ENCODE measurements at places on chromosomes 4 and X.

GRCh38 chrX:17374619-17375366 lies at the start of gene NHS:
Gene NHS, plus strand, starts transcription at chrX:17375200. Its CDS starts 558 bp downstream, at chrX:17375758.
- peak; percentile 57 for DNase-seq

DNA sequence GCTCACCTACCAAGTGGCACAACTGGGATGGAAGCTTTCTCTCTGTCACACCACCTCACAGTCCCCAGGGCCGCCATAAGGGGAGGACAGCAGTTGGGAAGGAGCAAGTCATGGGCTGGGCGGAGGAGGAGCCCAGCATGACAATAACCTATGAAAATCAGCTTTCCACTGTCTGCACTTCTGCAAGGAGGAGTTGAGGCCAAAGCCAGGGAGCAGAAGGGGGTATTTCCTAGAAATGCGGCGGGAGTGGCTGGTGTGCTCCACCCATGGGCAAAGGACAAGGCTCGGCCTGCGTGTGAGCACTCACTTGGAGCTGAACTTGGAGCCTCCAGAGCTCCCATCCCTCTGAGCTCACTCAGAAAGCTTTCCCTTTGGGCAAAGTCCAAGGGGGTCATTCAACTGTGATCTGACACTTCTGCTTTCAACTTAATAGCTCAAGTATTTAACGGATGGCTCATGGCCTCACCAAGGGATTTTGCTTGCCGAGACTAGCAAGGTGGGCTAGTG lies 18.5 kb downstream of the APLN start:
- DNase-seq: no peak

GRCh38 chrX:118254611-118255010 lies 91.3 kb upstream of the WDR44 start:
- DNase-seq: peak; percentile 45

DNA sequence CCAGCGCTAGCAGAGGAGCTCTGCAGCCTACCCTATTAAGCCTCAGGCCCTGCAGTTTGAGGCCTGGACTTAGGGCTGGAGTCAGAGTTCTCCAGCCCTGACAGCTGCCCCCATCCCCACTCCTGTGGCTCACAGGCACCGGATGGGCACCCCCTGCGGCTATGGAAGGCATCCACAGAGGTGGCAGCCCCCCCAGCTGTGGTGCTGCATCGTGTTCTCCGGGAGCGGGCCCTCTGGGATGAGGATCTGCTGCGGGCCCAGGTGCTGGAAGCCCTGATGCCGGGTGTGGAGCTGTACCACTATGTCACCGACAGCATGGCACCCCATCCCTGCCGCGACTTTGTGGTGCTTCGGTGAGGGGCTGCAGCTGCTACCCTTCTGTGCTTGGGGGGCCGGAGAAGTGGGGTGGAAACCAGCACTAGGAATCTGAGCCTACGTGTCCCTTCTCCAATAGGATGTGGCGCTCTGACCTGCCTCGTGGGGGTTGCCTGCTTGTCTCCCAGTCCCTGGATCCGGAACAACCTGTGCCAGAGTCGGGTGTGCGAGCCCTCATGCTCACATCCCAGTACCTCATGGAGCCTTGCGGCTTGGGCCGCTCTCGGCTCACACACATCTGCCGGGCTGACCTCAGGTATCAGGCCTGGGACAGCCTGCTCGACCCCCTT lies 76.2 kb downstream of the STARD8 start:
- DNase-seq: no peak

- no peak for DNase-seq
These were observed 121.9 kb upstream of the SMIM10 start for GRCh38 chrX:134868771-134869495.

GRCh38 chrX:49187028-49187394 lies 838 bp upstream of the PRICKLE3 start:
- no peak for DNase-seq

DNA sequence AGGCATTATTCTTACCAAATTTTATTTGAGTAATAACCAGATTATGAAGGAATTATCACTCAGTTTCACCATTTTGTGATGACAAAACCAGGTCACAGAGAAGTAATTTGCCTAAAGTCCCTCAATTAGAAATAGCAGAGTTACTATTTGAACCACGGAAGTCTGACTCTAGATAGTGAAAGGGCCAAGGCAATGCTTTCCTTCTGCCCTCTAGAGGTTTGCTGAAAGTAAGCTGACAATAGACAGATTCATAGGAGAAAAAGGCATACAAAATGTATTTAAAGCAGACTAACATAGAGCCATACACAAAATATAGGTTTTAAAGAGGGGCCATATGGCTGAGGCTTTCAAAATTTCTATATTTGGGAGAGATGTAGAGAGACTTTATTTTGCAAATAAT lies 43.1 kb downstream of the CXXC4 start:
- DNase-seq: peak; percentile 6

- no peak for DNase-seq
These were observed 7.1 kb upstream of the OPHN1 start for GRCh38 chrX:68440442-68440841.

- DNase-seq: no peak
These were observed 44.8 kb downstream of the HMGB2 start for GRCh38 chr4:173289353-173289727.

- DNase-seq: no peak
These were observed 524.9 kb downstream of the CENPC start for GRCh38 chr4:67020438-67020797.

- DNase-seq: no peak
These were observed 8.4 kb upstream of the MRFAP1 start for GRCh38 chr4:6632125-6632524.

All from NCI-H1092 treated with DMSO at 0.1 percent for 48 hours (cell line).